Stimulated activated CD4-positive, alpha-beta T cell treated with anti-CD3 and anti-CD28 coated beads, Interleukin-1b, Interleukin-23, amount 100 ng/mL, for 1 hour (primary cell): ENCODE measurements at places on chromosomes 13 and 19.

- no peak for DNase-seq
These were observed 31.2 kb downstream of the BTBD2 start for GRCh38 chr19:1984357-1984756.

- no peak for DNase-seq
These were observed 4.1 kb upstream of the C1QTNF9B start for GRCh38 chr13:23901365-23901764.

GRCh38 chr13:52158629-52159158, 703 bp downstream of the NEK3 start:
- no peak for DNase-seq

GRCh38 chr13:95003019-95003813, 290.9 kb upstream of the SOX21 start:
- no peak for DNase-seq

DNA sequence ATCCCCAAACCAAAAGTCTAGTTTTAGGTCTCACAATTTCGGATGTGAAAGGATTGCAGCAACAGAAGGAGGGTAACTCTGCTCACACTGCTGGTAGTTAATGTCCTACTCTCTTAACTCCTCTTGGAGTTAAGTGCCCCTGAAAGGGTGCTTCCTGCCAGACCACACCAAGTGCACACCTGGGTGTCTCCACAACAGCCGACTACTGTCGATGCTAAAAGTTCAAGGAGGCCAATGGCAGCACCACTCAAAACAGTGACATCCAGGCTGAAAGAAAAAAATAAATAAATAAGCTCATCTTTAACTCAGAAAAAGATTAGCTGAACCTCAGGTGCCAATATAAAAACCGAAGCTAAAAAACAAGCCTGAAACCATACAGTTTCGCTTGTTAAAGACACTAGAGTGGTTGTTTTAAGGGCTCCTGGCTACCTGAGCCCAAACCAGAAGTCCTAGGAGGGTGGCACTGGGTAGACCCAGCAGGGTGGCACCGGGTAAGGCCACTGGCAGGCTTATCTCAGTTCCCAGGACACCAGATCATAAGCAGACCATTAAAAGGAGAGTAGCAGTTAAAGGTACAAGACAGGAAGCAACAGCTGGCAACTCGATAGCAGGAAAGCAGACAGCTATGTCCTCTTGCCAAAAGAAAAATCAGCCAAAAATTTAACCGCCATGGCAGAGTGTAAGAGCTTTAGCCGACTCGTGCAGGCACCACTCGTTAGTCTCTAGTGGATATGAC, 39.3 kb downstream of the BRD4 start:
- DNase-seq: no peak

GRCh38 chr13:30021611-30022010, 171.2 kb upstream of the UBL3 start:
- DNase-seq: no peak

DNA sequence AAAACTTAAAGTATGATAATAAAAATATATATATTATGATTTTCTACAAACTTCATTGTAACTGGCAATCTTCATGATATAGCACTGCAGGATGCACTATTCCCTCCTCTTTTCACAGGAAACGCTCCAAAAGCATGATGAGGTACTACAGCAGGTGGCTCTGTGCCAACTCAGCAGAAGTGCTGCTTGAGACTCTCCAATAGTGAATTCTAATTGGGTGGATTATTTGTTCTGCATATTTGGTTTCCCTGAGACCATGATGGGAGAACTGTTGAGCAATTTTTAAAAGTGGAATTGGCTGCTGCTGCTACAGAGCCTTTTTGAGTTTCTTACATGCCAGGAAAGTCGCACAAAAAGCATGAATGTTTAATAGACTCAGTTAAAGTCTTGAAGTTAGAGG, 1782.4 kb upstream of the PCDH20 start:
- no peak for DNase-seq
